ENCODE measurements at places on chromosomes 1 and 21. TPM values are rescaled to one million over a fixed set of nuclear protein-coding genes. Genes with fewer than 3 reads are reported as not detected.
A peak's percentile ranks its signal among the peaks of the same experiment; 100 is the strongest.

Gene EPHX1
- 233 TPM for total RNA-seq

Gene FCGR1A
- 65.3 TPM for total RNA-seq

Gene SPRR2A
- not detected for total RNA-seq

Gene CBS
- total RNA-seq: 82.3 TPM

Gene CACNA1E
- 0.27 TPM for total RNA-seq

GRCh38 chr1:47662068-47662467, 224.2 kb downstream of the FOXD2 start:
- H3K4me3 ChIP-seq: no peak overlapping the region
- H3K4me1 ChIP-seq: no peaks in the 10 kb centered on the region
- H3K27ac ChIP-seq: no peak overlapping the region
- H3K36me3 ChIP-seq: no peaks in the 10 kb centered on the region
- no peak for DNase-seq

DNA sequence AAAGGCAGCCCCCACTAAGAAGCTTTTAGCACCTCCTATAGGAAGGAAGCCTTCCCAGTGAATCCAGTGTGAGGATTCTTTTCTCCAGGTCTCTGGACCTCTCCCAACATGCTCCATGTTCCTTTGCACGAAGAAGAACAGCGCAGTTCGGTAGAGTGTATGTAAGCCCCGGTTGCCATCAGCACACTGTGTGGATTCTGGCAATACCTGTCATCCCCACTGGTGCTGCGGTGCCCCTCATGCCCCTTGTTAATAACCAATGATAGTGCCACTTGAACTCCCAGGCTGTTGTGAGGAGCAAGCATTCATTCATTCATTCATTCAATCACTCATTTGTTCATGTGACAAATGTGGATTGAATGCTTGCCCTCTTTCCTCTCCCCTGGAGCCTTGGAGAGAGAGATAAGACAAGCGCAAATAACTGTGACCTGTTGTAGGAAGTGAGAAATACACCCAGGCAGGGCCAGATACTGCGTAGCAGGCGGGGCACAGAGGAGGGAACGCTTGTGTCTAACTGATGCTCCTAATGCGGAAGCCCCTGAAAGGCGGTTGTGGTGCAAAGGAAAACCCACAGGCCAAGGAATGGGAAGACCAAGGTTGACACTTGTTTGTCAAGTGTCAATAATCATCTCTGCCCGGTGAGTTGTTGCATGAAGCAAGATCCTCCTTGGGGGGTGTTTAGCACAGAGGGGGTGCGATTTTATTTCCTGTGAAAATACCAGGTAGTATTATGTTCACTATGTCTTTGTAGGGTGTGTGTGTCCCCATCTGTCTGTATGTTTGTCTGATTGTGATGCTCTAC, 9.8 kb downstream of the LGR6 start:
- no peaks in the 10 kb centered on the region for H3K36me3 ChIP-seq
- no peak overlapping the region for H3K27ac ChIP-seq
- DNase-seq: no peak
- no peak overlapping the region for H3K4me3 ChIP-seq
- no peaks in the 10 kb centered on the region for H3K4me1 ChIP-seq

DNA sequence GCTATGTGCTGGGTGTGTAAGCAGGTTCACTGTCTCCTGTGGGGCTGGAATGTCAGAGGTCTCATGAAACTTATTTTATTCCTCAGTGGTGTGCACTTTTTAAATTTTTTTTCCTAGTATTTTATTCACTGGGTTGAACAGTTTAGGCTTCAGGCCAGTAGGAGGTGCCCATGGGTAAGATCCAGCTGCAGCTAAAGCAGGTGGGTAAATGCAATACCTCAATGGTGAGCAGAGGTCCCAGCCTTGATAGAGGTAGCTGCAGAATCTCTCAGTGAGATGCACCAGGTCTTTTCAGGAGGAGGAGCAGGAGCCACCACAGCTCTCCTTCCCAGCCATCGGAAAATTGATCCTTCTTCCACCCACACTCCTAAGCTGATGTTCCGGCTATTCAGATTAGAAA, 12.6 kb upstream of the OR6N2 start:
- no peak for DNase-seq
- H3K36me3 ChIP-seq: no peaks in the 10 kb centered on the region
- H3K4me1 ChIP-seq: no peaks in the 10 kb centered on the region
- no peak overlapping the region for H3K27ac ChIP-seq
- H3K4me3 ChIP-seq: no peak overlapping the region

DNA sequence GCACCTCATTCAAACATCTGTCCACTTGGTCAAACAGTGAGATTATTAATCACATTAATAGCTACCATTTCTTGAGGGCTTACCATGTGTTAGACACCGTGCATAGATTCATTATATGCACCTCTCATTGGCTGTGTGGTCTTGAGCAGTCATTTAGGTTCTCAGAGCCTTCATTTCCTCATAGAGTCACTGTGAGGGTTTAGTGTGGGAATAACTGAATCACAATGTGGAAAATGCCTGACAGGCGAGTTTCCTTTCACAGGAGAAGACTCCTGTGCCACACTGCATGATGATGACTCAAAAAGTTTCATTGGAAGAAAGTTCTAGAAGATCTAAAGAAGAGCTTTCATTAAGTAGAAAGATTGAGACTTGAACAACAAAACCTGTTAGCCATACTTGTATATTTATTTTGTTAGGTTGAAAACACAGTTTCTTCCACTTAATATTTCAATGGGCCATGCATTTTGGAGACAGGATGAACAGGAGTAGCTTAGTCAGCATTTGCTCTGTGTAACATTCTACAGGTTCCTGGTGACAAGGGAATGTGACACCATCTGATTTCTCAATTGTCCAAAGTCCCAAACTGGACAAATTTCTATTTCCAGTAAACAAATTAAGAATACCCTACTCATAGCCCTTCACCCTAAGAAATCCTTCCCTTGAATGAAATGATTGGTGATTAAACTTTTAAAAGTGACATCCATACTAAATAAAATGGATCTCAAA, 45.7 kb downstream of the FYB2 start:
- no peak overlapping the region for H3K27ac ChIP-seq
- no peak for DNase-seq
- H3K4me3 ChIP-seq: no peak overlapping the region

- H3K27me3 ChIP-seq: no peaks in the 10 kb centered on the region
- peak overlapping the region; percentile 86 for H3K4me3 ChIP-seq
- H3K4me1 ChIP-seq: peaks cover 26% of the 10 kb centered on the region
- no peak for DNase-seq
- peaks cover 56% of the 10 kb centered on the region for H3K36me3 ChIP-seq
- H3K27ac ChIP-seq: peak overlapping the region; percentile 85
Observed at GRCh38 chr1:151165281-151165737, 393 bp downstream of the LYSMD1 start.

GRCh38 chr1:26353210-26353859, 595 bp downstream of the CRYBG2 start:
- no peaks in the 10 kb centered on the region for H3K36me3 ChIP-seq
- peaks cover 11% of the 10 kb centered on the region for H3K27me3 ChIP-seq
- H3K4me1 ChIP-seq: no peaks in the 10 kb centered on the region
- no peak for DNase-seq

- no peak overlapping the region for H3K27ac ChIP-seq
- H3K27me3 ChIP-seq: no peaks in the 10 kb centered on the region
- peaks cover 66% of the 10 kb centered on the region for H3K36me3 ChIP-seq
- H3K4me1 ChIP-seq: no peaks in the 10 kb centered on the region
Observed at GRCh38 chr1:179860652-179861051, 17.0 kb downstream of the TOR1AIP2 start.

- peaks cover 6% of the 10 kb centered on the region for H3K4me1 ChIP-seq
- no peaks in the 10 kb centered on the region for H3K36me3 ChIP-seq
- H3K27me3 ChIP-seq: no peaks in the 10 kb centered on the region
- no peak overlapping the region for H3K4me3 ChIP-seq
- H3K27ac ChIP-seq: no peak overlapping the region
- peak; percentile 61 for DNase-seq
Observed at GRCh38 chr1:40848530-40849189, 13.5 kb downstream of the CITED4 start.

DNA sequence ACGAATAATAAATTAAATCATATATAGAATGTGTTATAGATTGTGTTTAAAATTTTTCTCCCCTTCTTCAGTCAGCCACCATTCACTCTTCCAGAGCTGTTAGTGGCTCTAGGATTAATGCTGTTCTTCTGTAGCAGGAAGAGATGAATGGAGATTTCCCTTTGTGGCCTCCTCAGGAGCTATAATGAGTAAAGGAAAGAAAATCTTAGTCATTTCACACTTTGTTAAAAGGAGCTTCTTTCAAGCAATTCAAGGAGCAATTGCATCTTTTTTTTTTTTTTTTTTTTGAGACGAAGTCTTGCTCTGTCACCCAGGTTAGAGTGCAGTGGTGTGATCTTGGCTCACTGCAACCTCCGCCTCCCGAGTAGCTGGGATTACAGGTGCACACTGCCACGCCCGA, 23.7 kb upstream of the TMCO2 start:
- no peak for DNase-seq
- H3K36me3 ChIP-seq: peaks cover 40% of the 10 kb centered on the region
- no peaks in the 10 kb centered on the region for H3K4me1 ChIP-seq
- no peaks in the 10 kb centered on the region for H3K27me3 ChIP-seq

- DNase-seq: no peak
- no peak overlapping the region for H3K4me3 ChIP-seq
- H3K27me3 ChIP-seq: no peaks in the 10 kb centered on the region
- H3K27ac ChIP-seq: no peak overlapping the region
- H3K36me3 ChIP-seq: no peaks in the 10 kb centered on the region
- no peaks in the 10 kb centered on the region for H3K4me1 ChIP-seq
Observed at GRCh38 chr1:157292302-157292701, 154.1 kb upstream of the ETV3 start.

DNA sequence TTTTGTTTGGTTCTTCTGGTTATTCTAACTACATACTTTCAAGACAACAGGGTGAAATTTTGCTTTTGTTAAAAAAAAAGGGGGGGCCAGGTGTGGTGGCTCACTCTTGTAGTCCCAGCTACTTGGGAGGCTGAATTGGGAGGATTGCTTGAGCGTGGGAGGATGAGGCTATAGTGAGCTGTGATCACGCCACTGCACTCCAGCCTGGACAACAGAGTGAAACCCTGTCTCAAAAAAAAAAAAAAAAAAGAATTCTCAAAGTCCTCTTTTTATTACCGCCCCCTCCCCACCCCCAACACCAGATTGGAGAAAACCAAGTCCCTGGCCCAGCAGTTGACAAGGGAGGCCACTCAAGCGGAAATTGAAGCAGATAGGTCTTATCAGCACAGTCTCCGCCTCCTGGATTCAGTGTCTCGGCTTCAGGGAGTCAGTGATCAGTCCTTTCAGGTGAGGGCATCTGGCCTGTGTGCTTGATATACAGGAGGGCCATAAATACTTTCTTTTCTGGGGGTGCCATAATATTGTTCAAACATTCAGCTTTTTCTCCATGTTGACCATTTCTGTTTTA, 50.2 kb downstream of the LAMC2 start:
- H3K4me1 ChIP-seq: peaks cover 10% of the 10 kb centered on the region
- H3K27me3 ChIP-seq: no peaks in the 10 kb centered on the region
- no peak overlapping the region for H3K27ac ChIP-seq
- H3K4me3 ChIP-seq: no peak overlapping the region

DNA sequence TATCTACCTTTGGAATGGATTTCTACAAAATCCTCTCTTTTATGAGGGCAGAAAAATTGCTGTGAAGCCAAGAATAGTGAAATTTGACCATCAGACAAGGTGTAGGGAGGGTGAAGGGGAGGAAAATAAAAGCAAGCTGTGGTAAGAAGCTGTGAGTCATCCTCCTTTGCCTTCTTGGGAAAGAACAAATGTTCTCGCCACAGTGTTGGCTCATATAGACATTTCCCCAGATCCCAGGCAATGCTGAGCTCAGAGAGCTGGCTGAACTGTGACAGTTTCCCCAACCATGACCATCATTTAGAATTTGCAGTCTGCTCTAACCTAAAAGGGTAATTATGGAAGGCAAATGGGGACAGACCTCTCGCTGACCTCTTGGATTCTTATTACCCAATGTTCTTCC, 235.4 kb downstream of the PBX1 start:
- peaks cover 11% of the 10 kb centered on the region for H3K36me3 ChIP-seq
- no peak overlapping the region for H3K4me3 ChIP-seq
- no peak for DNase-seq
- no peaks in the 10 kb centered on the region for H3K4me1 ChIP-seq
- H3K27me3 ChIP-seq: no peaks in the 10 kb centered on the region

- no peak overlapping the region for H3K4me3 ChIP-seq
- no peaks in the 10 kb centered on the region for H3K36me3 ChIP-seq
- DNase-seq: no peak
- no peaks in the 10 kb centered on the region for H3K4me1 ChIP-seq
Observed at GRCh38 chr1:205398586-205398985, 23.3 kb downstream of the LEMD1 start.

DNA sequence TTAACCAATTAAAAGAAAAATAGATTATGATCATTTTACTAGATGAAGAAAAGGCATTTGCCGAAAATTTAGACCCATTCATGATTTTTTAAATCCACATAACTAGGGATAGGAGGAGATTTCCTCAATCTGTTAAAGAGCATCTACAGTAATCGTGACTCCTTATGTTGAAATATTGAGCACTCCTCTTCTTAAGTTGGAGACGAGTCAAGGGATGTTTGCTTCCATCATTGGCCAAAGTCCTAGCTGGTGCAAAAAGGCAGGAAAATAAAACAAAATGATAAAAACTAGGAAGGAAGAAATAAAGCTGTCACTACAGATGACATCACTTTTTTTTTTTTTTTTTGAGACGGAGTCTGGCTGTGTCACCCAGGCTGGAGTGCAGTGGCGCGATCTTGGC, 245.6 kb upstream of the KAZN start:
- no peak overlapping the region for H3K27ac ChIP-seq
- no peaks in the 10 kb centered on the region for H3K4me1 ChIP-seq
- DNase-seq: no peak

GRCh38 chr21:43696214-43696613, 22.7 kb upstream of the PDXK start:
- no peaks in the 10 kb centered on the region for H3K4me1 ChIP-seq
- no peaks in the 10 kb centered on the region for H3K27me3 ChIP-seq
- peak; percentile 35 for DNase-seq

DNA sequence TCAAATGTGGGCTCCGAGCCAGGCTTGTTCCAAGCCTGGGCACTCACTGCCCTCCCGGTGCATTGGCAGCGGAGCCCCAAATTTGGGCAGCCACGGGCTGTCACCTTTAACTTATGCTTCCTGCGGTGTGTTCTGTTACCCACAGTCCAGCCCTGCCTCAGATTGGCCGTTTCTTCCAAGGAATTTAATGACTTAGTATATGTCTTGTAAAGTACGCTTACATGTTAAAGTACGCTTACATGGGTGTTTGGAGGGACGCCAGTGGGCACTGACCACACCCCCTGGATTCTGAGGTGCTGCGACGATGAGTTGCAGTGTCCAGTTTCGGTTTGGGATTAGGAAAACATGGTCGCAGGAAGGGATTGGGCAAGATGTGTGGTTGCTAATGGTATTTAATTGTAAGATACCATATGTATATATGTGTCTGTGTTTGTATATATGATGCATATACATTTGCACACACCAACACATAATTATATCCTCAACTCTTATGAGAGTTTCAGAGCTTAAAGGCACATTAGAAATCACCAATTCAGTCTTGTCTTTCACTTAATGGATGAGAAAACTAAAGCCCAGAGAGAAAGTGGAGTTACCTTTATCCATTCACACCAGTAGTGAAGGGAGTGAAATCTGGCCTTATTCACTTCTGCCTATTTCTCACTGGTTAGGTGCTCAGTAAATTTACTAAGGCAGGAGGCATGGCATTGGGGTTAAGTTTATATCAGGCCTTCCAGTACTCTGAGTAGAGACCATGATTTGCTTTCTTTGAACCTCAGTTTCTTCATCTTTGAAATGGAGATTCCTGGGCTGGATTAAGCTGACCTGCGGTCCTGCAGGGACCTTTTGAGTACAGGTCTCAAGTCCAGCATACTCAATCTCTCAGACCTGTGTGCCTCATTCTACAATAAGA, 1.0 kb downstream of the SMYD2 start:
- H3K4me3 ChIP-seq: peak overlapping the region; percentile 88
- no peaks in the 10 kb centered on the region for H3K36me3 ChIP-seq
- no peaks in the 10 kb centered on the region for H3K27me3 ChIP-seq
- H3K4me1 ChIP-seq: peaks cover 28% of the 10 kb centered on the region
- H3K27ac ChIP-seq: peak overlapping the region; percentile 94

Measured in lower lobe of right lung (tissue), 2 donors.